Natural killer cell treated with Interleukin-12 subunit alpha and Interleukin-12 subunit beta and Interleukin-15 and Interleukin-18, amount 100 ng/mL, for 72 hours (primary cell): ENCODE measurements at places on chromosomes 7 and 10. TPM values are rescaled to one million over a fixed set of nuclear protein-coding genes. Genes with fewer than 3 reads are reported as not detected.

GRCh38 chr7:138961159-138961558 is 20.0 kb downstream of the KIAA1549 start:
- no peaks in the 10 kb centered on the region for H3K36me3 ChIP-seq
- peaks cover 28% of the 10 kb centered on the region for H3K27me3 ChIP-seq
- H3K4me3 ChIP-seq: no peak overlapping the region
- H3K27ac ChIP-seq: no peak overlapping the region
- H3K4me1 ChIP-seq: no peaks in the 10 kb centered on the region

DNA sequence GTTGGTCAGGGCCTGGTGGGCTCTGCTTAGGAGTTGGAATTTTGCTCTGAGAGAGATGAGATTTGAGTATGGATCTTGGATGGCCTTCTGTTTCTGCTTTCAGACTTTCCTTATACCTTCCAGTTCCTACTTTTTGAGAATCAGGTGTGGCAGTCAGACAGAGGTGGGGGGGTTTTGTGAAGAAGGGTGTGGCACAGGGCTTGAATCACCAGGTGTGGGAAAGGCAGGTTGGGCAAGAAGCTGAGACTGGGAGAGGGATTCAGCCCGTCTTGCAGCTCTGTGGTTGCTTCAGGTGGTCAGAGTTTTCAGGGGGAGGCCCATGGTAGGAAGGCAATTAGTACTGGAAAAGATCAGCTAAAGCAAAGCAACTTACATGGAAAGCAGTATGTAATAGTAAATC is 340.2 kb downstream of the LRMDA start:
- H3K27me3 ChIP-seq: peaks cover 3% of the 10 kb centered on the region
- peaks cover 22% of the 10 kb centered on the region for H3K4me1 ChIP-seq
- peak overlapping the region; percentile 42 for H3K27ac ChIP-seq
- H3K4me3 ChIP-seq: peak overlapping the region; percentile 81

- no peak overlapping the region for H3K4me3 ChIP-seq
- DNase-seq: no peak
- H3K36me3 ChIP-seq: no peaks in the 10 kb centered on the region
- no peaks in the 10 kb centered on the region for H3K4me1 ChIP-seq
Observed at GRCh38 chr7:45460379-45460778, 113.8 kb upstream of the ADCY1 start.

DNA sequence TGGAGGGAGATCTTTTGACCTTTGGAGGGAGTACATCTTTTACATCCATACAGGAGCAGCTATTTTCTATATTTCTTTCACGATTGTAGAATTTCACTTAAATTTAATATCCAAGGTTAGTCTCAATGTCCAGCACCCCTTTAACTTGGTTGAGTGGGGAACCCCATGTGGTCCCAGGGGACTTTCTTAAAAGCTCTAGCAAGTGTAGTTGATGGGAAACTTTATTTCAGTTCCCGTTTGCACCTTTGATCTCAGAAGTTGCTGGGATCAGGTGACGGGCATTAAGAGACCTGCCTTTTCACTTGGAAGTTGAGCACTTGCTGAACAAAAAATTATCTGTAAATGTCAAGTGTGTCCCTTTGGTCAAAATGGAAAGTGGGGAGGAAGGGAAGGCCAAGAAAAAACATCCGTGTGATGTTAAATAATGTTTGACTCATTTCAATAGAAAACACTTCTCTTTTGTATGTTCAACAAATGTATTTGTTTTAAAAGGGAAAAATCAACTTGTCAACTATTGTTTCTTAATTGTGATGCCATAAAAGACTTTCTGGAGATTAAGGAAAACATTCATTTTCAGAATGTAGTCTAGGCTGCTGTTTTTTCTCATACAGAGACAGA is 370.1 kb upstream of the GALNT17 start:
- peaks cover 37% of the 10 kb centered on the region for H3K4me1 ChIP-seq
- H3K36me3 ChIP-seq: no peaks in the 10 kb centered on the region
- H3K27ac ChIP-seq: peak overlapping the region; percentile 94
- H3K4me3 ChIP-seq: peak overlapping the region; percentile 17
- no peak for DNase-seq

TEX36 gene
- total RNA-seq: not detected

DNA sequence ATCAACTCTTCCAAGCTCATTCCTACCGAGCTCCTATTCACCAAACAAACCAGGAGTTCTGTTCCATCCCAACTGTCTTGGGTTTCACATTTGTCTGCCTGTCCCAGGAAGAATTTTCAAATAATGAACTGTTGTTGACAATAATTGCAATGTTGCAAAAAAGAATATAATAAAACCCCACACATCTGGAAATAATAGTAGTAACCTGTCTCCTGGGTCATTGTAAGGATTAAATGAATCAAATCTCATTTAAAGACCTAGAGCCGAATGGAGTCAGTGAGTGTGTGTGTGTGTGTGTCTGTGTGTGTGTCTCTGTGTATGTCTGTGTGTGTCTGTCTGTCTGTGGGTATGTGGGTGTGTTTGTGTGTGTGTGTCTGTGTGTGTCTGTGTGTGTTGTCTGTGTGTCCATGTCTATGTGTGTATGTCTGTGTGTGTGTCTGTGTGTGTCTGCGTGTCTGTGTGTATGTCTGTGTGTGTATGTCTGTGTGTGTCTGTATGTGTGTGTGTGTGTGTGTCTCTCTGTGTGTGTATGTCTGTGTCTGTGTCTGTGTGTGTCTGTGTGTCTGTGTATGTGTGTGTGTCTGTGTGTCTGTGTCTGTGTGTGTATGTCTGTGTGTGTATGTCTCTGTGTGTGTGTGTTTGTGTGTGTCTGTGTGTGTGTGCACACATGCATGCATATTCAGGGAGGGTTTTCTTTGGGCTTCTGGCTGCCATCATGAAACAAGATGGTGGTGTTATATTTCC is 52.7 kb downstream of the TMEM130 start:
- no peaks in the 10 kb centered on the region for H3K4me1 ChIP-seq
- H3K27me3 ChIP-seq: peaks cover 8% of the 10 kb centered on the region
- H3K4me3 ChIP-seq: no peak overlapping the region
- H3K36me3 ChIP-seq: no peaks in the 10 kb centered on the region
- H3K27ac ChIP-seq: no peak overlapping the region

- no peak overlapping the region for H3K27ac ChIP-seq
- peaks cover 38% of the 10 kb centered on the region for H3K4me1 ChIP-seq
- H3K27me3 ChIP-seq: no peaks in the 10 kb centered on the region
Observed at GRCh38 chr7:127870231-127870907, 160.9 kb downstream of the LRRC4 start.

DNA sequence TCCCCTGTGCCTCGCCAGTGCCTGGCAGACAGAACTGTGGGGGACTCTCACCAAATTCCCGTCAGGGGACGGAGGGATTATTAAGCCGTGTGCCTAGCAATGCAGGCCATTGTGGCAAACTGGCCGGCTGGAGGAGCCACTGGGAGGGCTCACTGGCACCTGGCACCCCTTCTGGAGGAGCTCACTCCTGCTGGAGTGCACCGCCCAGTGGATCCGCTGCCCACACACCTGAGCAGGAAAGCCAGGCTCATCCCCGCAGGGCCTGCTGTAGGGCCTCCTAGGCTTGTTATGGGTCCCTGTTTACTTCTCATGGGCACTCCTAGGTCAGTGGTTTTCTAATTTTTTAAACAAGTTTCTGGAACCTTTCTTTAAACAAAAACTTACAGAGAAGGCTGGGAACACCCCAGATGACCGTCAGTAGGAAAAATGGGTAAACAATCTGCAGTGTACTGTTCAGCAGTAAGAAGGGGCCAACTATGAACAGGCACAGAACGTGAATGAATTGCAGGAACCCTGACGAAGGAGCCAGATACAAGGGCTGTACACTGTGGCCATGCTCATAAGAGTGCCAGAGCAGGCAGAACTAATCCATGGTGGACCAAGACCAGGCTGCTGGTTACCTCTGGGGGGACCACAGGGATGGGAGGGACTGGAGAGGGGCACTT is 64.8 kb downstream of the LANCL2 start:
- no peak overlapping the region for H3K4me3 ChIP-seq
- H3K4me1 ChIP-seq: peaks cover 34% of the 10 kb centered on the region
- no peak overlapping the region for H3K27ac ChIP-seq
- DNase-seq: no peak
- peaks cover 8% of the 10 kb centered on the region for H3K36me3 ChIP-seq

DNA sequence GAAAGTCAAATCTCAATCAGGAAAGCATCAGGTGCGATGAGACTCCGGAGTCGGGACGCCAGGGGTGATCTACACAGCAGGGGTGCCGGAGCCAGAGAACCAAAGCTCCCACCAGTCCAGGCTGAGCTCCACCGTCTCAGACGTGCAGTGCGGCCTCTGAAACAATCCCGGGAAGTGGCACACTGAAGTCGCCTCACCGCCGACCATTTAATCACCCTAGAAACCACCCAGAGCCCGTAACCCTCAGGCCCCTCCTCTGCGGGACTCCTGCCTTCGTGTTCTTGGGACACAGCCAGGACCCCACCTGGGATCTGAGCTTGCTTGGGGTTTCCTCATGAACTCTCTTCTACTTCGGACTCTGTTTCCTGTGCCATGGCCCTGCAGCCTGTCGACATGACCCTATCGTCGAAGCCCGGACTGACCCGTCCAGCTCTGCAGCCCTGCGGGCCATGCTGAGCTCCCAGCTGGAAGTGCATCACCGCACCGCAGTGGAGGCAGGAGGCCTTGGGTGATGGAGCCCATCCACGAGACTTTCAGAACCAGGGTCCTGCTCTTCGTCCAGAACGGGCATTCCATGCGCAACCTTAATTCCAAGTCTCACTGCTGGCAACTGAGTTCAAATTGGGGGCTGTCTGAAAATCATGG is 266.4 kb downstream of the PTPRN2 start:
- H3K36me3 ChIP-seq: peaks cover 5% of the 10 kb centered on the region
- DNase-seq: no peak
- no peak overlapping the region for H3K4me3 ChIP-seq
- no peak overlapping the region for H3K27ac ChIP-seq
- no peaks in the 10 kb centered on the region for H3K4me1 ChIP-seq
- H3K27me3 ChIP-seq: peaks cover 7% of the 10 kb centered on the region

DNA sequence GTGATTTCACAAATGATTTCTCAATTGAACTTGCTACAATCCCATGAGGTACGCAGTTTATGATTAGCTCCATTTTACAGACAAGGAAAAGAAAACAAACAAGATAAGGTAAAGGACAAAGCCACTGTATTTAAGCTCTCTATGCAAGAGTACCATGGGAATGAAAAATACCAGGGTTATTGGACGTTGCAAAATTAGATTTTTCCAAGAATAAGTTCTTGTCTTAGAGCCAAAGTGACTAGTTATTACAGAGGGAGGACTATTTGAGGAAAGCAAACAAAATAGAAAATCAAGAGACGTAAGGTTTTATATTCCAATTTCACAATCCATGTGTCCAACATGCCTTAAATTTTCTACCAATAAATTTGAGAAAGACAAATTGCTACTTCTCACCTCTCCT is 97.9 kb upstream of the PTN start:
- no peaks in the 10 kb centered on the region for H3K27me3 ChIP-seq
- H3K4me3 ChIP-seq: no peak overlapping the region
- DNase-seq: no peak
- H3K27ac ChIP-seq: no peak overlapping the region
- no peaks in the 10 kb centered on the region for H3K4me1 ChIP-seq
- H3K36me3 ChIP-seq: no peaks in the 10 kb centered on the region

PPP1R3C gene
- total RNA-seq: not detected
